ENCODE measurements at places on chromosomes 5 and 9.

- DNase-seq, result no peak
Measured at GRCh38 chr5:66617226-66617861, 21.2 kb downstream of the MAST4 start.

GRCh38 chr5:130529511-130530485 is 625.5 kb downstream of the CHSY3 start:
- DNase-seq, result no peak

- DNase-seq, result no peak
Measured at GRCh38 chr5:415928-416635, 26.9 kb upstream of the EXOC3 start.

DNA sequence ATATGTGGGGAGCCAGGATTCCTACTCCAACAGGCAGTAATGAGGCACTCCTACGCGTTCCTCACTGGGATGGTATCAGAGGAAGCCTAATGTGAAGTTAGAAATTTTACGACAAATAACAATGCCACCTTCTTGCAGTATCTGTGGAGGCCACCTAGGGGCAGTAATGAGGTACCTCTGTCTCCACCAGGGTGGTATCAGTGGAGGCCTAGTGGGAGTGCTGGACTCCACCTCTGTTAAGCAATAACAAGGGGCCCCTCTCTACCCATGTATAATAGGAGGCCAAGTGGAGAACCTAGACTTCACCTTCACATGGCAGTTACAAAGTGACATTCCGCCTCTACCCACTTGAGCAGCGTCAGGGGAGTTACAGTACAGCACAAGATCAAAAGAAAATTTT is 147.9 kb downstream of the PLPPR1 start:
- DNase-seq, result no peak

GRCh38 chr5:129945774-129946270 is 41.6 kb downstream of the CHSY3 start:
- no peak for DNase-seq

DNA sequence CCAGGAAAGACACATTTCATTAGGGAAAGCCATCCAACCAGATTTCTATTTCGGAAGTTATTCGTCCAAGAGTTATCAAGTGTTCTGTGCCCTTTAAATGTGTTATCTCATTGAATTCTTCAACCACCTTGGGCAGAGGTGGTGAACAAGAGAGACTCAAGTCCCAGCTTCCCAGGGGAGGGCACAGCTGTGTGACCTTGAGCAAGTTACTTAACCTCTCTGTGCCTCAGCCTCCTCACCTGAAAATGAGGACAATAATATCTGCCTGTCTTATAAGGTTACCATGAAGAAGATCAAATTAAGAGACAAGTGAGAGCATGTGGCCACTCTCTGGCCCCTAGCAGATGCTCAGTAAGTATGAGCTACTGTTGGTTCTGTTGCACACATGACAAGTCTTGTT is 37.4 kb downstream of the WHRN start:
- no peak for DNase-seq

DNA sequence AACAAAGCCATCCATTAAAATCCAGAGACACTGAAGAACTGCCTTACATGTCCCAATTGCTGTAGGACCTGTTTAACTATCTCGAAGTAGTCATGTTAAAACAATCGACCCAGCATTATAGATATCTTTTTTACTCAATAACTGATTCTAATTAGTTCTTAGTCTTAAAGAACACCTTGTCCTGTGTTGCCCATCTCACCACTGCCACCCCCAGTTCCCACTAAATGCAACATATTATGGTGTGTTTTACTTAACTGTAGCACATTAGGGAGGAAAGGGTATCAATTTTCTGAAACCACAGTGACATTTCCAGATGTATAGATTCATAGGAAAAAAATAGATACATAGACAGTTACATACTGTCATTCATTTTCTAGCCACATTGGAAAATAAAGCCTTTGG is 221.2 kb downstream of the MEF2C start:
- DNase-seq, result no peak

DNA sequence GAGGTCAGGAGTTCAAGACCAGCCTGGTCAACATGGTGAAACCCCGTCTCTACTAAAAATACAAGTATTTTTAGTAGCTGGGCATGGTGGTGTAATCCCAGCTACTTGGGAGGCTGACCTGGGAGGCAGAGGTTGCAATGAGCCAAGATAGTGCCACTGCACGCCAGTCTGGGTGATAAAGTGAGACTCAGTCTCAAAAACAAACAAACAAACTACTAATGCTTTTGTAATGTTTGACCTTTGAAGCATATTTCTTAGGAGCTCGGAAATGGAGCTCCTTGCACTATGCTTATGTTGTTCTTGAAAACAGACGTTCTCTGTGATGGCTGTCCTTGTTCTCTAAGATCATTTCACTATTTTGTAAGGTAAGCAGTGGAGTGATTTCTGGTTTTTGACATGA is 6.0 kb downstream of the F2RL2 start:
- DNase-seq, result no peak

GRCh38 chr9:117720066-117720465 is 15.9 kb downstream of the TLR4 start:
- no peak for DNase-seq

DNA sequence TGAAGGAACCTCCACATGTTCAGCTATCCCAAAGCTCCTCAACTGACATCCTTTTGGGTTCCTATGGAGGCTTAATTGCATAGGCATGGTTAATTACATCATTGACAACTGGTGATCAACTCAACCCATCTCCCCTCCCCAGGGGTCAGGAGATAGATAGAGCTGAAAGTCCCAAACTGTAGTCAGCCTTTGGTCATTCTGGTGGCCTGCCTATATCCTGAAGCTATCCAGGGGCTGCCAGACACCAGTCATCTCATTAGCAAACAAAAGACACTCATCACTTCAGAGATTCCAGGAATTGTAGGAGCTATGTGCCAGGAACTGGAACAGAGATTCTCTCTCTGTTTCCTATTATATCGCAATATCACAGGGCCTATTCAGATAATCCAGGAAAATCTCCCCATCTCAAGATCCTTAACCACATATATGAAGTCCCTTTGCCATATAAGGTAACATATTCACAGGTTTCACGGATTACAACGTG is 646.5 kb upstream of the GRAMD2B start:
- DNase-seq, result no peak

DNA sequence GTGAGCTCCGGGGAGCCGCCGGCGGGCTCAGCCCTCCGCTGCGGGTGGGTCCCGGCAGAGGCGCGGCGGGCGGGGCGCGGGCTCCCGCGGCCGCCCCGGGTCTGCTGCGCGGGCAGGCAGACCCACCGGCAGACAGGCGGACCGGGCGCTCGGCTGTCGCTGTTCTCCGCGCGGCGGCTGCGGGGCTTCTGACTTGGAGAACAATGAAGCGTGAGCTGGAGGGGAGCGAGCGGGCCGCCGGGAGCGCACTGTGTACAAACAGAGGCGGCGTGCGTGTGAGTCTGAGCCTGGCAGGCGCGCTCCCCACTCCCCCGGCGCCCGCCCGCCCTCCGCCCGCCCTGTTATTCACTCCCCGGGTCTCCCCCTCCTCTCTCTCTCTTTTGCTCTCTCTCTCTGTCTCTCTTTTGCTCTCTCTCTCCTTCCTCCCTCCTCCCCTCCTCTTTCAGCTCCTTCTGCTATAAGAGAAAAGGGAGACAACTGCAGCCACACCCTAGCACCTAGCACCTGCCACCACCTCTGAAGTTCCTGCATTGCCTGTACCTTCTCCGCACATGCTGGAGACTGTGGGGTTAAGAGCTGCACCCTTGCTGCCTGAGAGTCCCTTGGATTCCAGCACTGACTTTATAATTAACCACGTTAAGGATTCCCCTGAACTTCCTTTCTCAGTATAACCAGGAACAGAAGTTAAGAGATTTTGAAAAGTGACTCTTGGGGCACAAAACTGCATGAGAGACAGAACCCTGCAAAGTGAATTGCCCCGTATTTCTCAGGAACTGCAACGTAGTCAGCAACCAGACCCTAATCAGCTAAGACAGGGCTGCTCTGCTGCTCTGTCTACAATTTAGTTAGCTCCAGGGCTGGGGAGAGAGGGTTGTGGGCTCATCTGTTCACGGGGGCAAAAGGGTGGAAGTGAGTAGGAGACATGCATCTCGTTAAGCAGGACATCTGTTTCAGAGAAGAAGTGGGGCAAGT is at the start of gene EDIL3:
Gene EDIL3 (minus strand): TSS at position 277 of the 972 bp plus-strand sequence. CDS start 506 bp downstream, outside the sequence.
- DNase-seq, result no peak

GRCh38 chr9:113562653-113563381 is 99.3 kb downstream of the RGS3 start:
- no peak for DNase-seq

DNA sequence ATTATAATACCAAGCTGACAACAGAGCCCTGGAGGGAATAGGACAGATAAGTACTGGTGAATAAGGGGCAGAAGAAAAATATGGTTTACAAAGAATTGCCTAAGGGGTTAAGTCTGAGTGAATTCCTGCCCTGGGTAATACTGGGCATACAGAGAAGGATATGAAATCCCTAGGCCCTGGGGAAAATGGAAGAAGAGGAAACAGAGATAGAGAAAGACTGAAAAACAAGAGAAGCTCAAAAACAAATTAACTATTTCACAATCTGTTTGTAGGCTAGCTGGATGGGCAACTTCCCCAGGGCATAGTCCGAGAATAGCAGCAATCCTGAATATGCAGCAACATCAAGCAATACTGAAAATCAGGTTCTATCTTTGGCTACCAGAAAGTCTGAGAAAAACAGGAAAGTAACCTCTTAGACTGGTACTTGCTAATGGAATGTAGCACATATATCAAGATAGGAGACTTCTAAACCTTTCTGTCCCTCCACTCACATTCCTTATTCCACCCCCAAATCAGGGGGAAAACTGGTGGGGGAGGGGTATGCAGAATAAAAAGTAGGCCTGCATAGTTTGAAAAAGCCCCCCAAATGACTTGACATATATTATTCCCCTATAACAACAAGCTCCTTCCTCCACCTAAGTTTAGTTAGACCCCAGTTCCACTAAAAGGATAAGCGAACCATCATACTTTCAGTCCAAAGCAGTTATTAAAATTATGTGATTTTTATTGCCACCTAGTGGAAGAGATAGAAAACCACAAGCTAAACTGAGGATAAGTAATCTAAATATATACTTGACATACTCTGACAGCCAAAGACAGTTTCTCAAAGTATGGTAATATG is 20.6 kb downstream of the SLC38A9 start:
- DNase-seq, result no peak

DNA sequence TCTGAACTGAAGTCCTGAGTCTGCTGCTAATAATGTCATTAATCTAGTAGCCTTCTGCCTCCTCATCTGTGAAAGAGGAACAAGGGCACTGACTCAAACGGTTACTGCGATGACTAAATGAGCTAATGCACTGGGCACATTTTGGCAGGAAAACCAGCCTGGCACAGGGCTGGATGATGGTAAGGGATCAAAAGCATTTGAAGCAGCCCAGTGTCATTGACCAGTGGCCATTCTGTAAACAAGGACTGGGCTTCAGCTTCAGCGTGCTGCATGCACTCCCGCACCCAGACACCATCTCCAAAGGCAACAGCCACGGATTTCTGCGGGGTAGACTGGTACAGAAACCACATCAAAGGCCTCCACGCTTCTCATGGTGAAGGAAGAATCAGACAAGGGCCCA is 8.0 kb downstream of the GCNT4 start:
- DNase-seq, result no peak

DNA sequence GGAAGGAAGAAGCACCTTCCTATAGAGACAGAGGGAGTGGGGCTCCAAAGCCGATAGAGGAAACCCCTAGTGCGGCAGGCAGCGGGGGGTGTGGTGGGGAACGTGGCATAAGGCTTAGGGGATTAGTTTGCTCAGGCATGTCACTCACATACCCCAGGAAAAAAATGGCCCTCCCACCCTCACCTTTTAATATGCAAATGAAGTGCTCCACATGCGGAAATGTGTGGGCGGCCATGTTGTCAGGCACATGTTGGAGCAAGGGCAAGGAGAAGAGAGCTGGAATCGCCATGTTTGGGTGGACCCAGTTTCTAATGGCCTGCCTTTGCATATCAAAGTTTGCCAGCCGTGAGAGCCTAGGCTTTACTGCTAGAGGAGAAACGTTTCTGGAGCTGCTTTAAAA is 758.8 kb downstream of the NR2F1-AS1 start:
- no peak for DNase-seq

GRCh38 chr5:107969847-107970246 is 299.1 kb upstream of the EFNA5 start:
- DNase-seq, result no peak

- no peak for DNase-seq
Measured at GRCh38 chr9:100105861-100106260, 6.8 kb downstream of the INVS start.

- DNase-seq, result no peak
Measured at GRCh38 chr9:68905129-68905528, 108.8 kb downstream of the PRKACG start.

- DNase-seq, result no peak
Measured at GRCh38 chr9:72412483-72413040, 47.6 kb upstream of the ZFAND5 start.

- no peak for DNase-seq
Measured at GRCh38 chr9:37412431-37413151, 9.9 kb upstream of the GRHPR start.

DNA sequence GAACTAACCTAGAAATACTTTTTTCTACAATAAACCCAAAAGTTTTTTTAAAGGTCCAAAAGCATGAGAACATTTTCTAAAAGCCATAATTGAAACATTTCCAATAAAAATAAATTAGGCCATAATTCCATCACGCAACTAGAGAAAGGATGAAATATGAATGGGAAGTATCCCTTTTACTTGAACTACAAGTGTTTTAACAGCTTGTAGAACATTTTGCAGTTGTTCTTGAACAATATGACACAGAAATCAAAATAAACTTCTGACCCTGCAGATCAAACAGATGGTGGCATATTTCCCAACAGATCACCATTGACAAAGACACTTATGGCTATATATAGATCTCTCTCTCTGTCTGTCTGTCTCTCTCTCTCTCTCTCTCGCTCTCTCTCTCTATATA is 624.4 kb downstream of the PSAT1 start:
- DNase-seq, result no peak

DNA sequence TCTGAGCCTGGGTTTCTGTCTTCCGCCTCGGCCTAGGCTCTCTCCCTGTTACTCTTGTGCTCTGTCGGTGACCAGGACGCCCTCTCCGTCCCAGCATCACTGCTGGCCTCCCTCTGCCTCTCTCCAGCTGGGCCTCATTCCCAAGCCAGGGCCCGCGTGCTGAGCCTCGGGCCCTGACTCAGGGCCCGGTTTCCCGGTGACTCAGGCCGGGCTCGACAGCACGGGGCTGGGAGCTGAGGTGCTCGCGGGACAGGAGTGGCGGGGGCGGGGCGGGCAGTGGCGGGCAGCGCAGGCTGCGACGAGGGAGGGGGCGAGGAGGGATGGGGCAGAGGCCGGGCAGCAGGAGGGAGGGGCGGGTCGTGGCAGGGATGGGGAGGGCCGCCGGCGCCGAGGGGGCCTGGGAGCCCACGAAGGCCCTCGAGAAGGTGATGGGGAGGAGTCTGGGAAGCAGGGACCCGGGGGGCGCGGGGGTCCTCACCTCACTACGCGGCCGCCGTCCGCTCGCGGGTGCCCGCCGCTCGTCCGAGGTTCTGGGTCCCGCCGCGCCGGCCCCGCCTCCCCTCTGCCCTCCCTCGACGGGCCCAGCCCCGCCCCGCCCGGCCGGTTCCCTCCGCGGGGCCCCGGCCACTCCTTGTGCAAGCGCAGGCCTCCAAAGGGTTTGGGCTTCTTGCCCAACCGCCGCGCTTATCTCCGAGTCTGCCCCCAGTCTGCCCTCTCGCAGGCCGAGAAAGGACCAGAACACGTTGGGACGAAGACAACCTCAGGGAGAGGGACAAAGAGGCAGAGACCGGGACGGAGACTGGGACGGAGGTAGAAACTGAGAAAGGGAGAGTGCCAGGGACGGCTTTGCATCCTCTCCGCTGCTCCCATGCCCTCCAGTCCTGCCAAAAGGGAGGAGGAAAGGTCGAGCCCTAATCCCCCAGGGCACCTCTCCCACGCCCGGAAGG is at the start of gene ARAP3:
Gene ARAP3 (minus strand): TSS at position 536 of the 947 bp plus-strand sequence. CDS start 1,744 bp downstream, outside the sequence.
- DNase-seq, result no peak

GRCh38 chr5:149294872-149295829 is 23.5 kb downstream of the AFAP1L1 start:
- DNase-seq, result no peak

Measured in stimulated activated CD4-positive, alpha-beta T cell treated with anti-CD3 and anti-CD28 coated beads, Interleukin-15, amount 100 ng/mL, for 48 hours (primary cell).